AG04449 (cell line): ENCODE measurements at places on chromosomes 6 and 20.

DNA sequence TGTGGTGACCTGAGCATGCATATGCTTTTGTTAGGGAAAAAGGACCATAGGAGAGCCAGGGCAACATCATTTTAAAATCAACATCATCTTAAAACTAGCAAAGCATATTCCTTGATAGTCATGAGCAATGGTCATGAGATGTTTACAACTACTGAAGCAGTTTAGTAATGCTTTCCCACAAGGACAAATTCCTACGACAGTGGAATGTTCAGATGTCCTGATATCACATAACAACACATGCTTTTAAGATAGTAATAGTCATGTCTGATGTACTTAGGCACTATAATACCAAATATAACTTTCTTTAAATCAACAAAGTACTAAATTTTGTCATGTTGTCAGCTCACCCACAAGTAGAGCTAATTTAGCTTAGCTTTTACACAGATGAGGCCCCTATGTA, 370.3 kb downstream of the HTR1B start:
- DNase-seq: peak; percentile 14

DNA sequence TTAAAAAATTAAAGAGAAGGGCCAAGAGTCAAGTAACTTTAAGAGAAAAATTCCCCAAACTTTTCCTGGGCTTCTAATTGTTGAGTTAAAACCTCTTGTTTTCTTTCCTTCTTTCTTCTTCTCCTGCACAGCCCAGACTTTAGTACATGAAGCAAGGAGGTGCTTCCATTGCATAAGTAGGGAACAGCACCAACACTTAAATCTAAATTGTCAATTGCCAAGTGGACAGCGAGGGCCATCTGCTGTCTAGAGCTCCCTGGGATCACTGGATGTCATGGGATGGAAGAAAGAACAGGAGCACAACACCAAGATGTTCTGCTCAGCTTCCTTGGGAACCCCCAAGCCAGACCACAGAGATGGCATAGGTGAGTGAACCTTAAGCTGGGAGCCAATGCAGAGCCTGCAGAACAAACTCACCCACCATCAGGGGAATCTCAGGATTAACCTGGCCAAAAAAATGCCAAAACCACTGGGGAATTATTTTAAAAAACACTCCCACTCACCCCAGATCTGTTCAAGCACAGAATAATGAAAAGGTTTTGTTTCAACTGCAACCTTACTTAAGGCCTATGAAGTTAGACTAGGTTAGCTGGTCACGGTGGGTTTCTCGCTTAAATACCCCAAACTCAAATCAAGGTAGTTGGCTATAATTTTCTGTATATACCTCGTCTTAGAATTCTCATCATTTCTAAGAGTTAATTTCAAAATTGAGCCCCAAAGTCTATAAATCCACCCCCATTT, 67.8 kb downstream of the TNFRSF21 start:
- DNase-seq: no peak

- DNase-seq: no peak
These were observed 88.3 kb downstream of the CD24 start for GRCh38 chr6:106886081-106886843.

DNA sequence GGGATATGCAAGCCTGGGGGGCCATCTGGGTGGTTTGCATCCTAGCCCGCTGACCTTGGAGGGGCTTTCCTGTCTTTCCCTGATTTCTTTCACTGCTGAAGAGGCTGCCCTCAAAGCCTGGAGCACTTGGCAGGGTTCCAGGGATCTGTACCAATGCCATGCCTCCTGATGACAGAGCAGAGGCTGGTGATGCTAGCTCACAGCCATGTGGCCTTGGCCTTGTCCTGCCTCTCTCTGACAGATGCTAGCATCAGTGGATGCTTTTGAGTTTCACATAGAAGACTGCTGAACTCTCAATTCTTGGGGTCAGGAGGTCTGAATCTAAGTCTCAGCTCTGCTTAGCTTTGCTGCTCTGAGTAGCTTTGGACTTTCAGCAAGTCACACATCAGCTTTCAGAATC, 21.9 kb upstream of the RREB1 start:
- DNase-seq: no peak
